Activated CD4-positive, alpha-beta T cell treated with anti-CD3 and anti-CD28 coated beads, Interleukin-2, amount 50 U/mL, for 24 hours (primary cell): ENCODE measurements at places on chromosomes 2 and 18.

DNA sequence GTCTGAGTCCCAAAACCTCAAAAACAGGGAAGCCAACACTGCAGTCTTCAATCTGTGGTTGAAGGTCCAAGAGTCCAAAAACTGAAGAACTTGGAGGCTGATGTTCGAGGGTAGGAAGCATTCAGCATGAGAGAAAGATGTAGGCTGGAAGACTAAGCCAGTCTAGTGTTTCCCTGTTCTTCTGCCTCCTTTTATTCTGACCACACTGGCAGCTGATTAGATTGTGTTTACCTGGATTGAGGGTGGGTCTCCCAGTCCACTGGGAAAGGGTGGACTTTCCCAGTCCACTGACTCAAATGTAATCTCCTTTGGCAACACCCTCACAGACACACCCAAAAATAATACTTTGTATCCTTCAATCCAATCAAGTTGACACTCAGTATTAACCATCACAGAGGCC is 27.5 kb upstream of the IL1B start:
- no peak for DNase-seq

GRCh38 chr2:129806990-129807389 is 172.5 kb upstream of the RAB6C start:
- no peak for DNase-seq

GRCh38 chr2:42113452-42113851 is 55.7 kb upstream of the EML4 start:
- no peak for DNase-seq

DNA sequence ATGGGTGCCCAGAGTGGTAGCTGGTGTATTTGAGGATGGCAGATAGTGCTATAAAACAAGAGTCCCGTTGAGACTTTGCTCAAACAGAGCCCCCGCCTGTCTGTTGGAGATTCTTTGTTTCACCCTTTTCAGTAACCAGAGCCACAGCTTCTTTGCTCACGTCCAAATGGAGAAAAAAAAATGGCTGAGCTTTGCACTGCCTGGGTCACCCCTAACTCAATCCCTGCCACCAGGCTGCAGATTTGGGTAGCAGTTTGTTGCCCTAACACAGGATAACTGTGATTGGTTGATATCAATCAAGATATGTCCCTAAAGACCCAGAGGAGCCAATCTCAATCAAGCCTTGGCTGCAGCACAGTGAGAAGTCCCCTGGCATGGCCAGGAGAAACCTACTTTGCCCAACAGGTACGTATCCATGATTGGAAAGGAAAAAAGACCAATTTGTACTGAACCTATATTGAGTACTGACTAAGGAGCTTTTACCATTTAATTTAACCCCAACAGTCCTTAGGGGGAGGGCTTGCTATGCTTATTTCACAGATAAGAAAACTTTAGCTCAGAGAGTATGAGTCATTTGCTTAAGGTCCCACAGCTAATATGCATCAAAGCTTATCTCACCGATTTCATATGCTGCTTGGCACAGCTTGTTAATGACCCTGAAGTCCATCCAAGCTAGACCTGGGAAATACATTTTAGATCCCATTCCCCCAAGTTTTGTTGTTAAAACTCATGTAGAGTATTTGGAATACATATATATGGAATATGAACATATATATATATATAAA is 72.0 kb upstream of the SH3BP4 start:
- DNase-seq, result no peak

DNA sequence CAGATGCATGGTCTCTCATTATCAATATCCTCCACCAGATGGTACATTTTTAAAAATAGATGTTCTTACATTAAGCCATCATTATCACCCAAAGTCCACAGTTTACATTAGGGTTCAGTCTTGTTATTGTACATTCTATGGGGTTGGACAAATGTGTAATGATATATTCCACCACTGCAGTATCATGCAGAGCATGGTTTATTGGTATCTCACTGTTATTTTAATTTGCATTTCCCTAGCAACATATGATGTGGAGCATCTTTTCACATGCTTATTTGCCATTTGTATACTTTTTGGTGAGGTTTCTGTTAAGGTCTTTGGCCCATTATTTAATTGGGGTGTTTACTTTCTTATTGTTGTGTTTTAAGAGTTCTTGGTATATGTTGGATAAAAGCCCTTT is 95.7 kb downstream of the PTH2R start:
- no peak for DNase-seq

- no peak for DNase-seq
These were observed 691.2 kb downstream of the EPHA4 start for GRCh38 chr2:220880623-220881596.

DNA sequence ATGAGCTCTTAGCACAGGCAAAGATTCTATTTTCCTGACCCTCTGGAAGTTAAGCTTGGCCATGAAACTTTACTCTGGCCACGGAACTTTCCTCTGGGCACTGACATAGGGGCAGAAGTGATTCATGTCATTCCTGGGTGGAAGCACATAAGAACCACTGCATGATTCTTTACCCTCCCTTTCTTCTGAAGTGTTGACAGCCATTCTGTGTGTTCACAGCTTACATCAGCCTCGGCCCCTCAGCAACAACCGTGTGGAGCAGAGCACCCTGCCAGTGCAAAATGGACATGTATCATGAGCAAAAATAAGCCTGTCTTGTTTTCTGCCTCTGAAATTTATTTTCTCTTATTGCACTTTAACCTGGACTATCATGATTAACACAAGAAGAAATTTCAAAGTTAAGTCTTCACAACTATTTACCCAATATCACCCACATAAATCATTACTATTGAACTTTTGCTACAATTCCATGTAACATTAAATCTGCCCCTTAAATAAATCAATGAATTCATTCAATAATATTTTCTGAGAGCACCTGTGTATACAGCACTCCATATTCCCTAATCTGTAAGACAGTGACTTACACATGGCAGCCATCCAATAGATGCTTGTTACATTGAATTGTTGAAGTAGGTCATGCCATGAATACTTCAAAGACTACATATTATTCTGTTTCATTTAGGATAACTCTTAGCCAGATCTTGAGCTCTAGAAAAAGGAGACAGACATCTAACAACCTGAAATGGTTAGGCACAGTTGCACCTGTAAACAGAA is 531.9 kb downstream of the IRS1 start:
- no peak for DNase-seq
